ENCODE measurements at places on chromosomes 13 and 19. TPM values are rescaled to one million over a fixed set of nuclear protein-coding genes. Genes with fewer than 3 reads are reported as not detected.

Gene POU2F2
- 0.79 TPM for polyA plus RNA-seq

Gene SPART
- polyA plus RNA-seq = 10.0 TPM

Gene HIPK4
- polyA plus RNA-seq = 0.08 TPM

Gene LPAR2
- 10.3 TPM for polyA plus RNA-seq

Gene KLK4
- 0.18 TPM for polyA plus RNA-seq

Gene SOX1
- not detected for polyA plus RNA-seq

Gene SYDE1
- 3.9 TPM for polyA plus RNA-seq

Gene ZNF350
- 6.4 TPM for polyA plus RNA-seq

Gene NOVA2
- polyA plus RNA-seq = 0.31 TPM

Gene ZNF765
- polyA plus RNA-seq = 1.6 TPM

Gene IGSF23
- polyA plus RNA-seq = not detected

Gene SMIM24
- polyA plus RNA-seq = 0.29 TPM

Gene CEACAM4
- 0.58 TPM for polyA plus RNA-seq

Gene PEAK3
- 0.02 TPM for polyA plus RNA-seq

Gene FFAR3
- polyA plus RNA-seq = not detected

Gene KIR2DL4
- polyA plus RNA-seq = not detected

Gene MYO16
- 0.18 TPM for polyA plus RNA-seq

Gene CD37
- polyA plus RNA-seq = 2.5 TPM

Gene NKG7
- polyA plus RNA-seq = 3.2 TPM

Gene SIGLEC7
- polyA plus RNA-seq = 0.12 TPM

Gene ZNF534
- polyA plus RNA-seq = 0.05 TPM

Gene CCL25
- 0.14 TPM for polyA plus RNA-seq

Gene ERICH6B
- not detected for polyA plus RNA-seq

Gene DZIP1
- polyA plus RNA-seq = 3.0 TPM

Data from esophagus (tissue), 2 donors.